ENCODE measurements at places on chromosomes 6 and 20.

DNA sequence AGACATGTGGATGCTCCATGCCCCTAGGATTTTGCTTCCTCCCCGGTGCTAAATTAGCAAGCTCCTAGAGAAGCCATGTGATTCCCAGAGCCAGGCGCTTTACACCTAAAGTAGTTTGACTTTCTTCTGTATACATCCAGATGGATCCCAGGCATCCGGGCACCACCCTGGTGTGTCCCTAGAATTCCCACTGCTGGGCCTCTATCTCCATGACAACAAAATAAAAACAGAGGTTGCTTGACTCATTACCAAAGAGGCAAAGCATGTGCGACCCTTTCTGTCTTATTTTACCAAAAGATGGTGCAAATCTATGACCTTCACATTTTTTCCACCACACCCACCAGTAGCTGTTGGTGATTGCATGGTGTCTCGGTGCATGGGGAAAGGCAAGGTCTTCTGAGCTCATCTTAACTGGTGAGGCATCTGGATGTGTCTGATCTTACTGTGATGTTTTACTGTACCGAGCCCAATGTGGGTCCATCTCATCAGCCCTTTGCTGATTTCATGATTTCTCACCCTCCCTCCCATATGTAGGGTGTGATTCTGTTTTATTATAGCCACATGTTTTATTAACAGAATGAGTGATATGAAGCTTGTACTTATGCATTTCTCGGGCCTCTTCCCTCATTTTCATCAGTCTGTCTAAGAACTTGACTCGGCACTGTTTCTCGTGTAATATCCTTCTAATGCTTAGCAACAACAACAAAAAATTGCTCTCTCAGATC is 27.4 kb upstream of the VAPB start:
- DNase-seq, result no peak

- DNase-seq, result no peak
Measured at GRCh38 chr20:39504710-39505094, 542.6 kb downstream of the DHX35 start.

- no peak for DNase-seq
Measured at GRCh38 chr20:40617594-40617993, 71.4 kb downstream of the MAFB start.

- no peak for DNase-seq
Measured at GRCh38 chr20:24673678-24674570, 204.5 kb downstream of the SYNDIG1 start.

- DNase-seq, result no peak
Measured at GRCh38 chr20:44038681-44039123, 124.0 kb downstream of the TOX2 start.

DNA sequence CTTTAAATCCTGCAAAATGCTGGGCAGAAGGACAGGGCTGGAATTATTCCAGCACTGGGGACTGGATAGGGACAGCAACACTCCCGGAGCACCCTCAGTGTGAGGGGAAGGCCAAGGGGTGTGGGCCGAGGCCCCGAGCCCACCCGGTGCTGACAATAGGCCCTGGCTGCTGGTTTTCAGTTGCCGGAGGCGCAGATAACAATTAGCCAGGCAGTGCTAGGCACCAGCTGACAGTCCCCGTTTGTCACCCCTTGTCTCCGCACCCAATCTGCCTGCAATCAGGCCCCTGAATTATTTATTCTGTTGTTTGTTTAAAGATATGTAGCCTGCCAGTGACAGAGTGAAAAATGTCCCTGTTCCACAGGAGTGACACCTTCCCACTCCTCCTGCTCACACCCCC is 120.0 kb downstream of the GRM4 start:
- no peak for DNase-seq
